ENCODE measurements at places on chromosomes 4 and X.

DNA sequence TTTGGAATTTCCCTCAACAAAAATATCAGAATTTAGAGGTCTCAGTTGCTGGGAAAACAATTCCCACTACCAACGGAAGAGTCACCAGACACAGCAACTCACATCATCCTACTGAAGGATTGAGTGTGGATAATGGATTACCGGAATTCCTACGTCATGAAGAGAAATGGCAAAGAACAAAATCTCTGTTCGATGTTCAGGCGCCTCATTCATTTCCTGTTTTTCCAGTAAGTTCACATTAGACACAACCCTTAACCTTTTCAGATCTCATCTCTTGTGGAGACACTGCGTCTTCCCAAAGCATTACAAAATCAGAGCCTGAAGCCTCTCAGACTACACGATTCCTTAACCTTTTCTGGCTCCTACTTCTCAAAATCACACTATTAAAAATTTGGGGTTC lies 58.5 kb upstream of the CPEB2 start:
- DNase-seq, result no peak

- peak; percentile 14 for DNase-seq
These were observed 287.8 kb downstream of the RAPGEF2 start for GRCh38 chr4:159390648-159391047.

GRCh38 chr4:163618845-163619244 lies 124.4 kb downstream of the TMA16 start:
- no peak for DNase-seq

- DNase-seq, result peak; percentile 33
These were observed 285.0 kb upstream of the AADAT start for GRCh38 chr4:170374770-170375169.

GRCh38 chrX:65674204-65674893 lies 6.9 kb downstream of the MSN start:
- no peak for DNase-seq

GRCh38 chr4:145694929-145695328 lies 15.0 kb downstream of the C4orf51 start:
- DNase-seq, result no peak

GRCh38 chr4:154727540-154727939 lies 16.3 kb upstream of the LRAT start:
- no peak for DNase-seq

DNA sequence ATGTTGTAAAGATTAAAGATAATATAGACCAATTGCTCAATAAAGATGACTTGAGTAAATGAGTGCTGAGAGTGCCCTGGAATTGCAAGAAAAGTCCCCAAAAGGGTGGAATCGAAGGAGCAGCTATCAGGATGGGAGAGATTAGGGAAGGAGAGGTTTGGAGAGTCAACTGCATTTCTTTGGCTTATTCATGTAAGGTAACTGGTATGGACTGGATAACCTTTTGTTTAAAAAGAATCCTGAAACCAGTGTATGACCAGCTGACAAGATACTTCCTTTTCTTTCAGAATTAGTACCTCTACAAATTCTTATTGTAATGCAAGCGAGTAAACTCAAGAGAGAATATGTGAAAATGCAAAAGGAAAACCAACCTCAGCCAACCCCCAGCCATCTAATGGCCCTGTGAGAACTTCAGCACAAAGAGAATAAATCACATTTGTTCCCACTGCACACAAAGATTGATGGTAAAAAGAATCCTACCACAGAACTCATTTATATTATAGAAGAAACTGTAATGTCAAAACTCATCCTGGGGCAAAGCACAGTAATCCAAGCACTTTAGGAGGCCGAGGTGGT lies 24.5 kb upstream of the SPP1 start:
- DNase-seq, result no peak

- no peak for DNase-seq
These were observed 74.4 kb downstream of the SORCS2 start for GRCh38 chr4:7266525-7267292.

- no peak for DNase-seq
These were observed 877 bp downstream of the GPRASP1 start for GRCh38 chrX:102652031-102652688.

GRCh38 chr4:185020863-185021761 lies 2.8 kb downstream of the HELT start:
- no peak for DNase-seq

DNA sequence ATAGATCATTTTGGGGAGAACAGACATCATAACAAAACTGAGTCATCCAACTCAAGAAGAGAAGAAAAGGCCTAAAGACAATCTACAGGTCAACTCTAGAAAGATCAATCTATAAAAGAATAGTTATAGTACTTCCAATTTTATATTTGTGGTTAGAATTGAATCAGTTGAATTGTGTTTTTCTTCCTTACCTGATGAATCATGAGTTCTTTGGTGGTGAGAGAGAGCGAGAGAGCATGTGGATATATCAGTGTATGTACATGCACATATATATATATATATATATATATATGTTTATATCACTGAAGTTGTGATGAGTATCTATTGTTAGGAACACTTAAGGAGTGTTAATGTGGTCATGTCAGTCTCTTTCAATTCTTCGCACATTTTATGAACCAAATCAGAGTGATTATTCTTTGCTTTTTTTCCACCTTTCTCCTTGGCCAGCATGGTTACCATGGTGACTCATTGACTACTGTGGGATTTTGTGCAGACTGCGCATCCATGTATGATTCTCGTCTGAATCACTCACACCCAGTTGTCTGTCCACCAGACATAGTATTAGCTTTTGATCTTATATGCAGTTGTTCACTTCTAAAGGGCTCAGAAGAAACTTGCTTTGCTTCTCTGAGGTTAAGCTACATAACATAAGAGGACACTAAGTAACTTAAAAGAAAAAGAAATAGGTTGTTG lies 90.4 kb upstream of the RAB40AL start:
- no peak for DNase-seq

DNA sequence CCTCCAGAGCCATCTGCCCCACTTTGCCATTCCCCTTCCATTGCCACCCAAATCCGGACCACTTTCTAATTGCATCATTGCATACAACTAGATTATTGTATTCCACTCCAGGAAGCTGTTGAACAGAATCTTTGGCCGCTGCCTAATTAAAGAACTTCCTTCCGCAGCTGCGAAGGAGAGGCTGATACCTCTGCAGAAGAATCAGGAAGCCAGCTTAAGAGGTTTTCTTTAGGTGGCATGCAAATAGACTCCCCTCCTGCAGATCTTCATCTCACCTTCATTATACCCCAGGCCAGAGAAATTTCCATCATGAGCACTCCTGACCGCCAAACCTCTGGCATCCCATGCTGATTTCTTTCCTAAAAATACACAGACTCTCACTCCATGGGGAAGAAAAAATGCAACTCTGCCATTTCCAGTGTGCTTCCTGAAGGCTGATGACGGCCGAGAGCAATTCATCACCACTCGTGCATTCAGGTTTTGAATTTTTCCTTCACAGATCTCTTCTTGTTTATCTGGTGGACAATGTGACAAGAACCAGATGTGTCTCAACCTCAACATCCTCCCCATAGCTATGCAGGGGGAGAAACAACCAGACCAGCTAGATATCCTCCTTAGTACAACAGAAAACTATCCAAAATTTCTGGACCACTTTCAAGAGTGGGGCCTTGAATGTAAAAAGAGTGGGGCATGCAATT lies 31.2 kb downstream of the LGI2 start:
- no peak for DNase-seq

DNA sequence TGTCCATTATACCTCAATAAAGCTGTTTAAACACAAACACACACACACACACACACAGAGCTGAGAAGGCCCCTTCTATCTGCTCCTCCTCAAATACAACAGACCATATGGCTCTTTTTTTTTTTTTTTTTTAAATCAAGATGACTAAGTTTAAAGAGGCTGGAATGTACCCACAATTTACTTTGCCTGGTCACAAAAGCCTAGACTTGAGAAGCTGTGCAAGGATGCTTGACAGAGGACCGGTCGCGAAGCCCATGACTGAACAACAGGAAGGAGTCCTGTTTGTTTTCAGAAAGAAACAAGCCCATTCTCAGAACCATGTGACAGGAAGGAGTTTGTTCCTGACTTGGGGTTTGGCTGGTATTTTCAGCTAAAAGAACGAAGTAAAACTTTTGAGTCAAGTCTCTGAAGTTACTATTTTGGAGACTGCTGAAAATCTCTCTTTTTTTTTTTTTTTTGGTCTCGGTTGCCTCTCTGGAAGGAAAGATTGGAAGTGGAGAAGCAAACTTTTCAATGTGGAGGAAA lies 650.9 kb upstream of the TENM3 start:
- no peak for DNase-seq

GRCh38 chr4:24195991-24196736 lies 306.3 kb upstream of the PPARGC1A start:
- DNase-seq, result no peak

- no peak for DNase-seq
These were observed 104.8 kb downstream of the ATP11C start for GRCh38 chrX:139828033-139828432.

GRCh38 chr4:4685810-4686795 lies 144.3 kb upstream of the STX18 start:
- DNase-seq, result no peak

DNA sequence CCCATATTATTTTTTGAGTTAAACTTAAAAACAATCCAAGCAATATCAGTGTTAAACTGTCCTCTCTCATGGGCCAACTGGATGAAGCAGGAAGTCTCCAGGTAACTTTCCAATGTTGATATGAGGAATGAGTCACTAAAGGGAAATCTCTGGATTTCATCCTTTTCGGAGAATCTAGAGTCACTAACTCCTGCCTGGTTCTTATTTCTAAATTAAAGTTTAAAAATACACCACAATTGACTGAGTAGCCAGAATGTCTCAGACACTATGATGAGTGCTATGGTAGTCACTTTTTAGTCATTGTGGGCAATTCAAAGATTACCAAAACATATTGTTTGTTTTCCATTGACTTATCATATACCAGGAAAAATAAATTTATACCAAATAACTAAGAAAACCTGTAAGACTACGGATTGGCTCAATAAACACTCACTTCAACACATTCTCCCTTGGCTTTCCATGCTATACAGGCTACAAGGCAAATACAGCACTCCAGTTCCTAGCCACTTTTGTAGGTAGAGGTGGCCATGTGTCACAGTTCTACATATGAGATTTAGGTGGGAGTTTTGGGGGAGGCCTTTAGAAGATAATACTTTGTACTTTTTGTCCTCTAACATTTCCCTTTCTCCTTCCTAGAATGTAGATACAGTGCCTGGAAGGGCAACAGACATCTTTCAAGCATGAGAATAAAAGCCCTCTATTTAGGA lies 8.6 kb downstream of the SLC9B2 start:
- no peak for DNase-seq

GRCh38 chr4:38762560-38762959 lies 20.2 kb downstream of the TLR10 start:
- DNase-seq, result no peak

DNA sequence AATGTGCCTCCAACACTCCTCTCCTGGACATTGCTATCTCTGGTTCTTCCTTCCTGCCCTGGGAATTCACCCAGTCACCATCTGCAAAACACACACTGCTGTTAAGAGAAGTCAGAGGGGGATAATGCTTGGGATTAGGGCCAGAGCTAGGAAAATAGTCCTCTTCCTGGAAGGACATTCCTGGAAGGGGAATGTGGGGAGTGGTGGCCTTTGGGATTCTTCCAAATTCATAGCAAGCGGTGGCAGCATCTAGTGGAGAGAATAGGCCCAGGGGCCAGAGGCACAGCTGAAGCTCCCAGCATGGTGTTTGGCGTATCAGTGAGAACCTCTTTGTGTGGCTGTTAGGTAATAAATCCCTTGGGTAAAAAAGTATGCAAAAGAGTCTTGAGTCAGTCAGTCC lies 34.3 kb downstream of the SHROOM4 start:
- no peak for DNase-seq

DNA sequence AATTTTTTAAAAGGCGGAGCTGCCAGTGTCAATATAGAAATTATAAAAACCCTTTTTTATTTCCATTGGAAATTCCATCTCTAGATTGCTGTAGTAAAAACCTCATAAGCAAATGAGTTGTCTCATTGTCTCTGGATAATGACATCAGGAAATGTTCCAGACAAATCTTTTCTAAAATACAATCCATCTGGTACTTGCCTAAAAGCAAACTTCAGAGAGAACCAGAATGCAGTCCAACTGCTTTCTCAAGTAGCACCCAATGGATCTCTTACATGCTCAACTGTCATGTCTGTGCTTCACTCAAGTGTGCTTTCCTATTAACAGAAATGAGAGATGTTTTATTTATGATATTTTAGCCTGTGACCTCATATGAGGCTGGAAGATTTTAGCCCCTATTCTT lies 399.6 kb upstream of the NDST3 start:
- DNase-seq, result no peak

DNA sequence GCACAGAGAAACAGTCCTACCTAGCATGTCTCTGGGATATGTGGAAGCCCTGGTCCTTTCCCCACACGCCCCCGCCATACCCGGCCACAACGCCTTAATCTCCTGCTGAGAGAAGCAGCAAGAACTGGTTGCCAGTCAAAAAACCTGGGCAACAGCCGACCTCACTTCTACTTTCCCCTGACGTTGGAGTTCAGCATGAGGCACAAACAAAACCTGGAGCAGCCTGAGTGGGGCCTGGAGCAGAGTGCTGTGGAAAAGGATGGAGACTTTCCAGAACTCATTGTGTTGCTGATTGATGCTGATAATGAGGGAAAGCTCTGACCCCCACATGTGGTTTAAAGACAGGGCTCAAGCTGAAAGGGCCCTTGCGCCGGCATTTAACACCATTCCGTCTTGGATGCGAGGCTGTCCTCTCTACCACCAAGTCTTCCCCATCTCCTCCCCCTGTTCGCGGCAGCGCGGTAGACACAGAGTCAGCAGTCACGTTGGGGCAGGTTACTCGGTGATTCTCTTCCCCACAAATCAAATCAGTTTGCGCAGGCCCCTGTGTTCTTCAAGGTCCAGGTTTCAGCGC lies 666 bp downstream of the CCDC158 start:
- DNase-seq, result no peak

- no peak for DNase-seq
These were observed 5.7 kb upstream of the GPR174 start for GRCh38 chrX:79138658-79139241.

- DNase-seq, result no peak
These were observed 13.4 kb downstream of the SRD5A3 start for GRCh38 chr4:55359397-55359916.

GRCh38 chr4:165748321-165748720 lies 124.7 kb upstream of the TLL1 start:
- DNase-seq, result no peak

DNA sequence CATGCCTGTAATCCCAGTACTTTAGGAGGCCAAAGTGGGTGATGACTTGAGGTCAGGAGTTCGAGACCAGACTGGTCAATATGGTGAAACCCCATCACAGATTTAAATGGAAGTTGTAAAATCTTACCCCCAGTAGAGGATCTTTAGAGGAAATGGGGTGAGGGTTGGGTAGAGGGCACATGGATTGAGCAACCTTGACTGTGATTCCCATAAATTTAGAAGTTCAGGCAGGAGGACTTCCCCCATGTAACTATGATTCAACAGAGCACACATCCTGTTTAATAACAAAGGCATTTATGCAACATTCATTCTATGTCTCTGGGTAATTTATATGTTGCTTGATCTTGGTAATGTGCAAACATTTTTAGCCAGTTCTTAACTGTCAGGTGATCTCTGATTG lies 143.1 kb downstream of the RBM47 start:
- DNase-seq, result no peak

GRCh38 chr4:184802697-184803015 lies 23.1 kb downstream of the ACSL1 start:
- no peak for DNase-seq
